ENCODE measurements at places on chromosomes 5 and 9.

- DNase-seq, result no peak
Observed at GRCh38 chr9:34087370-34087769, 38.7 kb upstream of the UBAP2 start.

- peak; percentile 81 for DNase-seq
Observed at GRCh38 chr9:33225319-33226147, 14.4 kb upstream of the SPINK4 start.

GRCh38 chr5:9437741-9438240 is 108.1 kb downstream of the SEMA5A start:
- DNase-seq, result no peak

DNA sequence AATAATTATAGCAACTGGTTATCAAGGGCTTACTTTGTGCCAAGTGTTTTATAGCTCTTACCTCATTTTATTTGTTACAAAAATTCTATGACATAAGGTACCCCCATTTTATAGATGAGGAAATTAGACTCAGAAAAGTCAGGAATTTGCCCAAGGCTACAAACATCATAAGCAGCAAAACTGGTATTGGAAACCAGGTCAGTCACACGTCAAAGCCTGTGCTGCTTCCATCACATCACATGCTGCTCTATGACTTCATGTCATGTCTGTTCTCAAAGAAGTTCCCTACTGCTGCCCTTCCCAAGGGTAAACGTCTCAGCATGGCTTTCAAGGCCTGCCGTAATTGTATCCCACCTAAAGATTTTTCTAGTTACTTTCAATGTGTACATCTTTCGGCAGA is 6.9 kb upstream of the KIF2A start:
- no peak for DNase-seq

DNA sequence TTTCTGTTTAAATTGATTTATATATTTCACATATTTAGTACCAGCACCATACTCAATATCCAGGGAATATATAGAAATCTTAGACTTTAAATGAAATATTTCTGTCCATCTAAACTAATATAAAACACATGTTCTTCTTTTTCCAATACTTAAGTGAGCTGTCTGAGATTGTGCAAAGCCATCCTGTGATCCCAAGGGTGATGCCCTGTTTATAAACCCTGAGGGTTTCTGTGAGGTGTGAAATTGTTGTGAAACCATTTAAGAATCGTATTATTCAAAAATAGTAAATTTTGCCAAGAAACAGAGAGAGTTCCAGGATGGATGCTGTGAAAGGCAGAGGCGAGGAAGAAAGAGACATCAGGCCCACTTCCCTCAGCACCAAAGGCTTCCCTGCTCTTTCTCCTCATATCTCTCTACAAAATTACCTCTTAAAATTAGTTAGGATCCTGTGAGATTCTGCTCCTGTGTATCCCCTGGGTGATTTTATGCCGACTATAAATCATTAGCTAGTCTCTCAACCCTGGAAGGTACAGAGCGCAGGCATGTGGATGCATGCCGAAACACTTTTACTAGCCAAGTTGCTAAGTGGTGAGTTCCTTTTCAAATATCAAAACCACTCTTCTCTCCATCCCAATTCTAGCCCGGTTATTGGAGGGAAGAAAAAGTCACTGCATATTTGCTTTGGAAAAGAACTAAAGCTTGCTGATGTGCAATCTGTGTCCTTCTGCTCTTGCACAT is 183.0 kb downstream of the GLIS3 start:
- no peak for DNase-seq

DNA sequence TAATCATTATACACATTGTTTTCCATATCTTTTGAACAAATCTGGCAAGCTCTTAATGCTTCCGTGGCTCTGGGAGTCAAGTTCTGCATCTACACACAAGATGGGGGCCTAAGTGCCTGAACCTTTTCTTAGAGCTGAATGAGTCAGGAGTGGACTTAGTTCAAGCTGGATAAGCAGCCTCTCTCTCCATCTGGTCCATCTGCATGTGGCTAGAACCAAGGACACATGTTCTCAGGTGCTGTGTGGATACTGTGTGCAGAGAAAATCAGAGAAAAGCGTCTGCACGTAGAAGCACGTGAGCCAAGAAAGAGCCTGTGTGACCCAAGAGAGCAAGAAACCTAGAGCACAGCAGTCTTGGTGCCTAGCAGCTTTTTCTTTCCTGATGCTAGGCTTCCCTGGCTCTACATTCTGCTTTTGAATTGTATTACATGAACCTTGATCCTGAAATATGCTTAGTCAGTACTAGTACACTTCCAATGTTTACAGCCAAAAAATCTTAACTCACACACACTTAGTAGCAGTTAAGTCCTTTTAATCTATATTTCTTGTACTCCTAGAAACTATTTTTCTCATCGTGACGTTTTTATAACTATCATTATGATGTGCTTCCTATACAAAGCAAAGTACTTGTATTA is 1798.9 kb downstream of the MAT2B start:
- DNase-seq, result no peak

GRCh38 chr9:2096376-2096970 is 81.3 kb downstream of the SMARCA2 start:
- DNase-seq, result no peak

GRCh38 chr9:137227054-137227852 is at the start of gene RNF224:
TSS of gene RNF224 (plus strand) at chr9:137227502. CDS start at chr9:137228336, 834 bp downstream.
- peak; percentile 88 for DNase-seq

DNA sequence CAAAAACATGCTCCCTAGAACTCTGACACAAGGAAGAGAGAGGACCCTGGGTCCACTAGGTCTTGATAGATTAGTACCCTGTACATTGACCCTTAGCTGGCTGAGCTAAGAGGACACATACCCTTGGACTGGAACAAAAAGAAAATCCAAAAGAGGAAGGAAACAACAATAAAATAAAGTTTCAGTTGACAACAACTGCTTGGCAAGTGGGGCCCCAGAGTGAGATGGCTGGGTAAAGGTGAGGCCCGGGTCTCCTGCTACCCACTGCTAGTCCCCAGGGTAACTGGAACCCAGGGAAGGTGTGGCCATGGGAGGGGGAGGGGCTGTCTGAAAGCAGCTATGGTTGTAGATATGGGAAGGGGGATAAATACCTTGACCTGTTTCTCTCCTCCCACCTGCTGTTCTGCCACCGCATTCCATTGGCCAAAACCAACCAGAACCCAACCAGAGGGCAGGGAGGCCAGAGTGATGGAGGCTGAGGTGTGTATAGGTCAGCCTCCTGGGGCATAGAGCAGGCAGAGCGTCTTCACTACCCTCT is 11.7 kb downstream of the TAL2 start:
- no peak for DNase-seq

DNA sequence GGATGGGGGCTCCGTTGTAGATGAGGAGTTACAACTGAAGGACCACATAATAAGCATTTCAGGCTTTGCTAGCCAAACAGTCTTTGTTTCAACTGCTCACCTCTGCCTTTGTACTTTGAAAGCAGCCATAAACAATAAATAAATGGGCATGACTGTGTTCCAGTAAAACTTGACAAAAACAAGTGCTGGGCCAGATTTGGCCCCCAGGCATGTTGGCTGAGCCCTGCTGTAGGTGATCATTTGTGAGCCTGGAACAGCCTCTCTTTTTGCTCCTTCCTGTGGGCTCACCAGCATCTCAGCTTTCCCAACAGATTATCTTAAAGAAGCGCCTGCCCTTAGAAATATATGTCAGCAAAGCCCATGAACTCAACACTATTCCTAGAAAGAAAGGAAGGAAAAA is 149.4 kb downstream of the GOLPH3 start:
- no peak for DNase-seq

- DNase-seq, result no peak
Observed at GRCh38 chr5:178573216-178573615, 17.0 kb downstream of the COL23A1 start.

- DNase-seq, result no peak
Observed at GRCh38 chr5:89011778-89012711, 129.1 kb upstream of the MEF2C start.

GRCh38 chr9:22382331-22382730 is 64.3 kb upstream of the DMRTA1 start:
- no peak for DNase-seq

DNA sequence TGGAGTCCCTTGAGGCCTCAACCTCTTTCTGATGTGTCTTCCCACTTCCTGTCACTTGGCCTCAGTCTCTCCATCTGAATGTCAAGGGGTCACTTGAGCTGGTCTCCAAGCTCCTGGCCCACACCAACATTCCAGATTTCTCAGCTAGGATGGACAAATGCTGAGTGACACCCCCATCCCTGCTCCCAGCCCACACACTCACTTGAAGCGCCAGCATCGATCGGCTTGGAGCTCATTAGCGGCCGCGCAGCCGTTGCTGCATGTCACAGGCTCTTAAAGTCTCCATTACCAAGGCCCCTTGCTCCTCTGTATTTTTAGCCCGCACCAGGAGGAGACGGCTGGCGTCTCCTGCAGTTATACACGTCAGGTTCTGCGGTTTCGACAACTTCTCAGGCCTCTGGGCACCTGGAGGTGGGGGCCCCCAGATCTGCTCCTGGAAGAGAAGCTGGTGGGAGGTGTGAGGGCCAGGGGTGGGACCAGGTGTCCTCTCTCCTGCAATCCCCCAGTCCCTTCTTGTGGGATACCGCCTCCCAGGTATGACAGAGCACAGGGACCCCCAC is 33.4 kb upstream of the ARAP3 start:
- no peak for DNase-seq

DNA sequence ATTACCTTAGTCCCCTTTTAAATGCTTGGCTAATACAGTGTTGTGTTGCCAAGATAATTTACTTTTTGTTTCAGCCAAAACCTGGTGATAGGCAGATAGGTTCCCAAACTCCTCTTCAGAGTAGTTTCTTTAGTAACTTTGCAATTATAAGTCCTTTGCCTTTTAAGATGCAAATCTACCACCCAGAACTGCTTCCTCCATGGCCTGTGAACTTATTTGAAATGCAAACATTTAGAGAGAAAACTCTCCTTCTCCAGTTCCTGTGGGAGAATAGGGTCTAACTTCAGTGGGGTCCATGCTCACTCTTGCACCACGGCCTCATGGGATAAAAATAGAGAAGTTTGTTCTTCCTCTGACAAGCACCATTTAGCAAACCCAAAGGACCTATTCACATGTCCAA is 1955.4 kb upstream of the CDH6 start:
- no peak for DNase-seq

DNA sequence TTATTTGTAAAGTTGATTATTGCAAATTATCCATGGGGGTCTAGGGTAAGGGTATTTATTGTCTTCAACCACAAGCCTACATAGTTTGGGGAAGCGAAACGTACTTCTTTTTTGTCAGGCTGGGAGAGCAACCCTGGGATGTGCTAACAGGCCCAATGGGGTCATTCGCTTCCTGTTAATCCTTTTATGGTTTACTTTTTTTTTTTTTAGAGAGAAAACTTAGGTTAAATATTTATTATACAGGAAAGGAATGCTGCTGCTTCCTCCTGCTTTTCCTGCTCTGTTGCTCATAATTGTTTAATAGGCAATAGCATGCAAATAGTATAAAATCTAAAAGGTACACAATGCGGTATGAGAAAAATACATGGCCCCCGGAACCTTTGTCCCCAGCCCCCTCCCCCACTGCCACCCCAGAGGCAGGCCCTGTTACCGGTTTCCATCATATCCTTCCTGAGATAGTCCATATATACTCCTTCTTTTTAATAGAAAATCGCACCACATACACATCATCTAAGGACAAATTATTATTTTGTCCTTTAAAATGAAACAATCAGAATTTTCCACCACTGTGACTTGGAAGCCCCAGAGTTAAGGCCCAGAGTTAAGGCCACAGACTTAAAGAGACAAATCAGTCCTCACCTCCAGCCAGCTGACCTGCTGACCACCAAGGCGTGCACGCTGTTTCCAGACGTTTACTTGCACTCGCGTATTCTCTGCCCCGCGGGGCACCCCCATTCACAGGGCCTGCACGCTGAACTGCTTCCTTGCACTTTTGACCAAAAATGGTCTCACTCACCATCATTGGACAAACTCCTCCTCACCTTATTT is 83.9 kb downstream of the NDFIP1 start:
- no peak for DNase-seq

GRCh38 chr5:56264417-56265025 is 31.4 kb upstream of the ANKRD55 start:
- peak; percentile 19 for DNase-seq

DNA sequence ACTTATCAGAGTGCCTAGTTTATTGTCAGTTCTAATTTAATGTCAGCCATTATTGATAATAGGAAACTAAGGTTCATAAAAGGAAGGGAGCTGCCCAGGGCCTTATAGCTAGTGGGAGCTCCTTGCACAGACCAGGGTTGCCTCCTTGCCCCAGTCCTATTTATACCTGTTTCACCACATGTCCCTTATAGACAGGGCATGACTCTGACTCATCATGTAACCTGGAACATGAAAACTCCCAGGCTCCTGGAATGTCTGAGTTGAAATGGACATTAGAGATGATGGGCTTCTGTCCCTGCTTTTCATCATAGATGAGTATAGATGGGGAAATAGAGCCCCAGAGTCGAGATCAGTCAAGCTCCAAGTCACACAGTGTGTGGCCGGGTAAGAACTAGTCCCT is 21.1 kb downstream of the FAT2 start:
- DNase-seq, result no peak

- no peak for DNase-seq
Observed at GRCh38 chr5:122089096-122090013, 11.3 kb upstream of the LOX start.

GRCh38 chr9:77885104-77885672 is 146.4 kb downstream of the GNAQ start:
- no peak for DNase-seq

GRCh38 chr9:20207176-20207575 is 415.1 kb downstream of the MLLT3 start:
- DNase-seq, result no peak

DNA sequence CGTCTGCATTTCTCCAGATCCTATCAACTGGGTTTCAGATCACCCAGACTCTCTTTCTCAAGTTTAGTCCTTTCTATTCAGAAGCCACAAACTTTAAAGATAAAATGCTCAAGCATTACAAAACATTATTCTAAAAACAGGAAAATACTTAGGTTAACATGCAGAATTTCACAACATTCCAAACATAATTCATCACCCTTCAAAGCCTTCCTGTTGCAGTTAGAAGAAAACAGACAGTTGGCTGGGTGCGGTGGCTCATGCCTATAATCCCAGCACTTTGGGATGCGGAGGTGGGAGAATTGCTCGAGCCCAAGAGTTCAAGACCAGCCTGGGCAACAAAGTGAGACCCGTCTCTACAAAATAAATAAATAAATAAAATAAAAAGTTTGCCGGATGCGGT is 7.7 kb upstream of the OCLN start:
- DNase-seq, result no peak

- no peak for DNase-seq
Observed at GRCh38 chr5:60677850-60678664, 21.9 kb downstream of the DEPDC1B start.

- no peak for DNase-seq
Observed at GRCh38 chr9:89622933-89623861, 18.4 kb downstream of the GADD45G start.

- DNase-seq, result no peak
Observed at GRCh38 chr5:42908086-42908485, 96.4 kb upstream of the SELENOP start.

GRCh38 chr9:37587521-37587920 is 4.9 kb downstream of the TOMM5 start:
- DNase-seq, result no peak

All from stimulated activated CD4-positive, alpha-beta T cell treated with anti-CD3 and anti-CD28 coated beads, Interleukin-2, amount 100 ng/mL, for 24 hours (primary cell).